ENCODE measurements at places on chromosomes 2 and 18.

- no peak for DNase-seq
These were observed 9.9 kb downstream of the DNMT3A start for GRCh38 chr2:25331686-25332365.

DNA sequence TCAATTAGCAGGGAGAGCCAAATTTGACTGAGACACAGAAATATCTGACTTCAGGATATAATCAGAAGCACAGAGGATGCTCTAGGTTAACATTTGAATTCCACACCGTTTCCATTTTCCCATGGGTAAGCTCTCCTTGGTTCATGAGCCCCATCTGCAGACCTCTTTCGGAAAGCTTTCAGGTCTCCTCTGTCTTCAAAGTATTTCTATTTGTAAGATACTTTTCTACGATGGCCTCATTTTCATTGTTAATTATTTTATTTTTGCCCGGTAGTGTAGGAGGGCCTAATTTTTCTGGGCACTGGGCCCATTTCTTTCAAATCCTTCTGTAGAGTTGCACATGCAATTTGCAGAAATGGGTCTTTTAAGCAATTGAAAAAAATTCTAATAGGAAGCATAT, 53.8 kb downstream of the LRPPRC start:
- no peak for DNase-seq

- no peak for DNase-seq
These were observed 169.4 kb downstream of the PLCL1 start for GRCh38 chr2:197973772-197974171.

DNA sequence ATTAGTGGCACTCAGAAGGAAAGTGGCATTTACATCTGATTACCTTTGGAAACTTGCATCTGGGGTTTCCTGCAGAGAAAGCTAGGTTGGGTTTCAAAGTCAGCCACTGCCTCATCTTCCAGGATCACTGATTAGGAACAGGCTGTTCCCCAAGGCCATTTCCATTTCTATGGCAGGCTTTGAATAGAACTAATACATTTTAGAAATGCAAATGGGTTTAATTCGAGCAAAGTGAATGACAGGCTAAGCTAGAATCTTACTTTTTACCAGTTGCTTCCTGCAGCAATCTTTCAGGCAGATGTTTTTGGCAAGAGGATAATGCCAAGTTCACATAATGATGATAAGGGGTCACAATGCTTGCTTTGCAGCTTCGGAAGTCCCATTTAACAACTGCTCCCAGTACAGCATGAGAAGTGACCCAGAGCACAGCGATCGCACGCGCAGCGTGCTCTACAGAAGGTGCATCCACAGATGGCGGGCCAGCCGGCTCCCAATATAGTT, 336.7 kb downstream of the LPIN1 start:
- DNase-seq = no peak

DNA sequence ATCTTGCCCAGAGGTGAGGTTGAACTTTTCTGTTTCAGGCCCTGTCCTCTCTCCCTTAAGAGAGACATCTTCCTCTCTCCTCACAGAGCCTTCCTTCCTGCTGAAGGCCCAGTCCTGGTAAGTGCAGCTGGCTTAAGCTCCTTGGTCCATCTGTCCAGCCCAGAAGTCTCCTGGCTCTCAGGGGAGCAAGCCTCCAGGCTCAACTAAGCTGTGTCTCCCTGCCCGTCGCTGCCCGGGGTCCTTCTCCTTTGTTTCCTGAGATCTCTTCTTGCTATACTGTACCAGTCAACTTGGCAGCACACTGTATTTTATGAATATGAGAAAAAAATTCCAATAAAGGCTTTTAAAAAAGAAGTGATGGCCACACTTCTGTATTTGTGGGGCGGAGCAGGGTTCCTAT, 77.4 kb downstream of the KCNF1 start:
- DNase-seq = no peak

GRCh38 chr2:36371928-36372391, 16.4 kb downstream of the CRIM1 start:
- no peak for DNase-seq

DNA sequence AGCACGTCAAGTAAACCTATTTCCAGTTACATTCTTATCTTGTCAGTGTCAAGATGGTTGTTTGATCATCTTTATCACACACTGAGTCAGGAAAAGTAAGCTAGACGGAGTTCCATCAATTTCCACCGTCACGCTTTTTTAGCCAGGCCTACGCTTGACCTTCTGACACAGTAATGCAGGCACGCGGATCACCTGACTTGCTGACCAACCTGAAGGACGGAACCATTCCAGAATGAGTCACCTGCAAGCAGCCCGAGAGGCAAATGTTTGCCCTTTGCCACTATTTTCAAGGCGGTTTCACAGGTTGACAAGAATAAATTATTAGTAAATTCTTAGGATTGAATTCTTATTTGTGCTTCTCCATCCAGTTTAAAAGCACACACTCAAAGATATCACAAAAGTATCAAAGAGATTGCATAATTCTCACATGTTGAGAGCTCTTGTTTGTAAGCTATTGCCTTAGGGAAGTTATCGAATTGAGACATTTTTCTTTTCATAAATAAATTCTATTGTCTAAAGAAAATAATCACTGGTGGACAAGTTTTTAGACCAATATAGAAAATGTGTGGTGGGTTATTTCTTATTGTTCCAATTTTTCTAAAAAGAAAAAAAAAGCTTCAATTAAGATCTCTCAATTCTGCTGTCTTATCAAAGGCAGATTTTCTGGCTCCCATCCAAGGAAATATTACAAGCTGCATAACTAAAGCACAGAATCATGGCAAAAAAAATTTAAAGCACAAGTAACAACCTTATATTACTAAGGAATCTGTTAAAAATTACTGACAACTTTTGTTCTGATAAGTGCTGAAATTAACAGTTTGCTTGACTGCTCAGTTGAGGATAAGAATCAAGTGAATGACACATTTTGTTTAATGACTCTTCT, 31.9 kb downstream of the UXS1 start:
- no peak for DNase-seq

GRCh38 chr2:25586726-25587144, 86.6 kb downstream of the DTNB start:
- no peak for DNase-seq

DNA sequence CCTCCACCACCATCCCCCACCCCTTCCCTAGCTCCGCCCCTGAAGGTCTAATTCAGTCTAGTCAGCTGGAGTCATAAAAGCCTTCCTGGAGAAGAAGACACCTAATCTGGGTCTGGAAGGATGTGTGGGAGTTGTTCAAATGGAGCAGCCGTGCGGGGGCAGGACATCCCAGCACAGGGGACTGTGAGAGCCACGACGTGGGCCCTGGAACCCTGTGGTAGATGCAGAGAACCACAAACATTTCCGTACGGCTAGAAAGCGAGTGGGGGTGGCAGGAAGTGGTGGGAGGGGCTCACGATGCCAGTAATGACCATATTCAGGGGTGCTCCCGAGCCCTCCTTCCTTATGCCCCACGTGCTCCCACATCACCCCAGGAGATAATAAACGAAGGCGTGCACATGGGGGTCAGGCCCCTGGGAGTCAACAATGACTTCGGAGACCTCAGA, 20.9 kb upstream of the COL6A3 start:
- DNase-seq = peak; percentile 58

GRCh38 chr2:29013057-29013780, 32.1 kb downstream of the TOGARAM2 start:
- DNase-seq = no peak

DNA sequence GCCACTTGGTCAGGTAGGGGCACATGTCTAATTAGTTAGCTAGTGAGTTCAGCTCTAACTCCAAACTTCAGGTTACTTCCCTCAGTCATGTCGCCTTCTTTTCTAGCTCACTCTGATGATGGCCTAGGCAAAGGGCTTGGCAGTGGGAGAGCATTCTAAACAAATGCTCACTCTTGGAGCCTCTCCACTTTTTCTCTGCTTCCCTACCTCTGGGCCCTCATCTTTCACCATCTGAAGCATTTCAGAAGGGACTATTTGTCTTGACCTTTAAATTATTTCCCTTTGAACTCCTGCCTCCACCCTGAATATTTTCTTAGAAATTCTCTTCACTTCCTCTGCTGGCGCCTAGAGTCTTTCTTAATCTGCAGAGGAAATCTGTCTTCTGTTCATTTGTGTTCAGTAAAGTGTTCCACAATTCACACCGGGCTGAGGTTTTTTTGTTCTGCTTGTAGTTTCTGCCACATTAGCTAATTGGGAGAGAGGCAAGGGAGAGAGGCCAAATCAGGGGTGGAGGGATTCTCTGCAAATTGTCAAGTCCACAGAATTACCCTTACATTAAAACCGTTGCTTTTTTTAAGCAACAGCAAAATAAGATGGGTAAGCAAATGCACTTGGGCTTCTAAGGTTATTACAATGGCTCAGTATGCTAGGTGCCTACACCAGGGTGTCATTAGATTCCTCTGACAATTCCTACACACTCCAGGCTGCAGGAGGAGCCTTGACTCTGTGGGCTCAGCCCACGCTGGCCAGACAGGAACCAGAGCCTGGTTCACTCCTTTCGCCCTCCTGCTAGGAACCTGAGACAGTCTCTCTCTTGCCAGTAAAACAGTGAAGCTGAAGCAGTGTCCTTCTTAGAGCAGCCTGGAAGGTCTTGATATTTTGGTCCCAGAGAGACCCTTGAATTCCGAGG, 5.5 kb downstream of the MSGN1 start:
- no peak for DNase-seq

Measured in stimulated activated CD8-positive, alpha-beta memory T cell treated with anti-CD3 and anti-CD28 coated beads, Interleukin-7, amount 100 ng/mL, for 24 hours (primary cell).